HuH-7.5 (cell line): ENCODE measurements at places on chromosomes 12 and 14.

DNA sequence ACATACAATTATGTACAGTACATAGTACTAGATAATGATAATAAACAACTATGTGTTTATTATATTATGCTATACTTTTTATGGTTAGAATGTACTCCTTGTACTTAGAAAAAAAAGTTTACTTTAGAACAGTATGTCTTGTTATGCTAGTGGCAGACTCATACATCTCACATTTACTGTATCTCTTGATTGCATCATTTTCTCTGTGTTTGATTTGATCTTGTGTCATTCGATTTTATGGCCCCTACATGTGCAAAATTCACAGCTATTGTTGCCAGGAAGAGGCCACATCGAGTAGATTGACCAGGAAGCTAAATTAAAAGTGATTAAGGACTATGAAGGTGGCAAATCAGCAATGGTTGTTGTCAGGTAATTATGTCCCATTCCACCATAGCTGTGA, 153.0 kb downstream of the PCNX1 start:
- DNase-seq = no peak

DNA sequence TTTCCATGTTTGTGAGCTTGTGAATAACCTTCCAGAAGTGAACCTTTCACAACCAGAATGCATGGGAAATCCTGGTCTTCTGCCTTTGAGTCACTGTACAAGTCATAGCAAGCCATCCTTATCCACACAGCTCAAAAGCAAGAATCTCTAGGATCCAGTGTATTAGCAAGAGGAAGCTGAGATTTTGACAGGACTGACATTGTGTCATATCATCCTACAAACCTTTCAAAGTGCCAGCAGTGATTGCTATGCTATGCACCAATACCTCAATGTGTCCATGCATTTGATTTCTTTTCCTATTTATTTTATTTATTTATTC, 13.5 kb upstream of the NRDE2 start:
- DNase-seq = no peak

DNA sequence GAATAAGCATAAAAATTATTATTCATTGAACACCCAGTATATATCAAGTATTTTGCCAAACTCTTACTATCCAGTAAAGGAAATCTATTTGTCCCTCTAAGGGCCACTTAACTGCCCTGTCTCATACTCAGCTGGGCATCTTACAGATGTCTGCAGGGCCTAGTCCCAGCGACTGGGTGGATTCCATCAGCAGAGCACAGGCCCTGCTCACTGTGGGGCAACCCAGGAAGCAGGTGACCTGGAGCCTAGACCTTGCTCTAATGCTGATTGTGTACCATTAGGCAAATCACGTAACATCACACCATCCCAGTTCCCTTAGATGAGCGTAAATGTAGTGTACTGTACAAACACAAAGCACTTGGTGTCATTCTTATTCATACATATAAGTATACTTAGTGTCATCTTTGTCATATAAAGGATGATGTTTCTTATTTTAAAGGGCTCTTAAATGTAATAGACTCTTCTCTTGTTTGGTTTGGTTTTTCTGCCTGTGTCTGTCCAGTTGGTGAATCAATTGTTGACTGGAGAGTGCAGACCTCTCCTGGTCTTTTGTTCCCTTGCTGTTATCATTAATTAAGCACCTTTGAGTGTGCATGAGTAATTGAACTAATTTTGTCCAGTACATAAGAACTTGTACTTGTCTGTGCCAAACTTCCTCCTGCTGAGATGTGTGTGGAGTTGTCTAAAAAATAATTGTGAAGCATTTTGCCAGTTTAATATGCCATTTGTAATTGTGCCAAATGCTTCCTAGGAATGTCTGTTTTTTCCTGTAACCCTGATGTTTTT, 49.3 kb downstream of the RAB35 start:
- no peak for DNase-seq

DNA sequence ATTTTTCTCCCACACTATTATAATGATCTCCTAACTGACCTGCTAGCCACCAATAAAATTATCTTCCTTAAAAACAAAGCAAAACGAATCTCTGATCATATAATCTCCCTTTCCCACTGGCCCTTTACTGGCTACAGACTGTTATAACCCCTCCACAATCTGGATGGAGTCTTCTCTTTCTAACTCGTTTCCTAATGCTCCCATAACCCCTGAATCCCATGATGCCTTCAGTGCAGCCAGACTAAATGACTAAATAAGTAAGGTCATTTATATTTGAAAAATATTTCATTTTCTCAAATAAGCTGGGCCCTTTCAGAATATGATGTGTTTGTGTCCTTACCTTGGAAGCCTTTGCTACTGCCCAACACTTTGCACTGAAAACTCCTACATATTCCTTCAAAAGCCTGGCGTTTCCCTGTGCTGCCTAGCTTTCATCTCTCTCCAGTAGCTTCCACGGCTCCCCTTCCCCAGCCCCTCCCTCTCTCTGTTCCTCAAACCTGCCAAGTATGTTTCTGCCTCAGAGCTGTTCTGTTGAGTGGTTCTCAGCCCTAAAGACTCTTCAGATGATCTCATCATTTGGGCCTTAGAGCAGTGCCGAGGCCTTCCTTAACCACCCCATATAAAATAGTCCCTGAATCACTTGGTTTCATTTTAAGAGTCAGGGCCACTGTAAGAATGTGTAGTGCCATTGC, 91.7 kb downstream of the MYRFL start:
- DNase-seq = no peak

DNA sequence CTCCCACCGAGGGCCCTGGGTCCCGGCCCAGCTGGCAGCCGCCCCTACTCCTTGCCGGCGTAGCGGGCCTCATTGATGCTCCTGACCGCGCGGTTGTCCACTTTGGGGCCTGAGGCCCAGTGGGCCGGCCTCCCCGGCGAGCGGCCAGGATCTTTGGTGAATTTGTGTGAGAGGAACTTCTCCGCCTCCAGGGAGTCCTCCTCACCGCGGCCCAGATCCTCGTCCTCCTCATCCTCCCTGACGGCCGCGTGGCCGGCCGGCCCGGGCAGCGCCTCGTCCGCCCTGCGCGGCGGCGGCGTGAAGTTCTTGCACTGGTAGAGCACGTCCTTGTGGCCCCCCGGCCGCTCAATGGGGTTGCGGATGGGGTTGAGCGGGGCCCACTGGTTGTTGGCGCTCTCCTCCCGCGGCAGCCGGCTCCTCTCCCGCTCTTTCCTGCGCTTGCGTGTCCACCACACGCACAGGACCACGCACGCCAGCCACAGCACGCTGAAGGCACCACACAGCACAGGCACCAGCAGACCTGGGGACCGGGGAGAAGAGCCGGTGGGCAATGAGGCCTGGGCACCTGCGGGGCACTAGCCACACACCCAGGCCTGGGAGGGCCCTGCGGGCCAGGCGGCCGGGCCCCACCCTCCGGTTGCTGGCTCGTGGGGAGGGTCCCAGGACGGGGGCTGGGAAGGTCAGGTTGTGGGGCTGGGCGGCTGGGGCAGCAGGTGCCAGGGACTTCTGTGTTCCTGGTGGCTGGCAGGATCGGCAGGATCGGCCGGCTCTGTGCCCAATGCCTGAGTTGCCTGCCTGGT, 25.7 kb downstream of the JAG2 start:
- no peak for DNase-seq

- DNase-seq = no peak
Measured at GRCh38 chr12:9040484-9041186, 51.3 kb downstream of the KLRG1 start.

DNA sequence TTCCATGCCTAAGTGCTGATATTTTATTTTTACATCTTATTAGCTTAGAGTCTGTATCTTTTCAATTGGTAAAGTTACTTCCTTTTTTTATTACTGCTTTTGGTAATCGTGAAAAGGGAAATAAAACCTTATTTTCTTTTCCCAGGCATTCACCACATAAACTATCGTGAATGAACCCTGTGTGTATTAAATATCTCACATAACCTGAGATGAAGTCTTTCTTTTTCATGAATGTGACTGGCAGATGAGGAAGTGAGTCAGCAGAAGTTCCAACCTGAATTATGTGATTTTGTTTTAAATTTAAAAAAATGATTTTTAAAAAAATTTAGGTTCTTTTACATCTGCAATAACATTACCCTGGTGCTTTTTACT, 26.0 kb downstream of the MYBPC1 start:
- no peak for DNase-seq

- no peak for DNase-seq
Measured at GRCh38 chr12:9346866-9347327, 138.7 kb upstream of the PZP start.

DNA sequence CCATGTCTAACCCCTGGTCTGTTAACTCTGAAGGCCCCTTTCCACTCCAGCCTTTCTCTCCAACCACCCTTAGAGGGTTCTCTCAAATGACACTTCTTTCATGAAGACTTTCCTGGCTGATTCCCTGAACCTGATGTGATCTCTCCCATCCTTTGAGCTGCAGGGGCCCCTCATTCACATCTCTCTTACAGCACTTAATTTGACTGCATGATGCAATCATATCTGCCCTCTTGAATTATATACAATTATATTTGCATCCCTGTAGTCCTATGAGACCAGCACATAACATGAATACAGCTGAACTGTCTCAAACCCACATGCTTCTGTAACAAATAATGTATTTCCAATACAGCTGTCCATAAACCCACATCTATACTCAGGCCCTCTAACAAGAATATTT, 56.4 kb downstream of the PPP2R5E start:
- DNase-seq = no peak

GRCh38 chr14:106826833-106827369, 1300.5 kb downstream of the TMEM121 start:
- no peak for DNase-seq

DNA sequence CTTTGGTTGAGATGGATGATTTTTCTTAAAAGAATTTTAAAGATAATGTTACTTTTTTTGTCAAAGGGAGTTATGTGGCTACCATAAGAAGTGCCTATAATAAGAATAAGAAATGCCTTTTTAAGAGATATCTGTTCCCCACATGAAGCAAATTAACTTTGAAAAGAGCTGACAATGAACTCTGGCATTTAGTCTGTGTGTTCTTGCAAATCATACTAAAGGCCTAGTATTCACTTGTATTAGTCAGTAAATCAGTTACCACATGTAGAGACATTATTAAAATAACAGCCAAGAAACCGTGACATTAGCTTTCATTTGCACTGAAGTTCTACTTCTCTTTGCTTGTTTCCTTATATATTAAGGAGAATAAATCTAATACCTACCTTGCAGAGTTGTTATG, 296.3 kb downstream of the CCDC91 start:
- DNase-seq = no peak

GRCh38 chr14:105184461-105184860, 3.3 kb upstream of the NUDT14 start:
- DNase-seq = no peak

- peak; percentile 62 for DNase-seq
Measured at GRCh38 chr14:36647824-36648753, 13.6 kb upstream of the PAX9 start.

DNA sequence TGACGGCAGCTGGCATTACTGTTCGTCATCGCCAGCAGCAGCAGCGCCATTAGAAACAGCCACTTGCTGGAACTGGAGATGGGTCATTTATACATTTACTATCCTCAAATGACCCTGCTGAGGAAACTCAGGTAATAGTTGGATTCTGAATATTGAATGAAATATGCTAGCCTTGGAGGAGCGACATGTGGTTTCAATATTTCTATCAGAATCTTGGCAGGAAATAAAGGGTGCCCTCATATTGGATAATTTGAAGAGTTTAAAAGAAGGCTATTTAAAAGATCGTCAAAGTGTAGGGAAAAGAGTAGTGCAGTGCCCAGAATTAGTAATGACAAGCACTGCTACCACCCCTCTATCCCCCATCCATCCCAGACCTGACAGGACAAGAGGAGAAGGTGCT, 109.6 kb upstream of the CPM start:
- DNase-seq = no peak

DNA sequence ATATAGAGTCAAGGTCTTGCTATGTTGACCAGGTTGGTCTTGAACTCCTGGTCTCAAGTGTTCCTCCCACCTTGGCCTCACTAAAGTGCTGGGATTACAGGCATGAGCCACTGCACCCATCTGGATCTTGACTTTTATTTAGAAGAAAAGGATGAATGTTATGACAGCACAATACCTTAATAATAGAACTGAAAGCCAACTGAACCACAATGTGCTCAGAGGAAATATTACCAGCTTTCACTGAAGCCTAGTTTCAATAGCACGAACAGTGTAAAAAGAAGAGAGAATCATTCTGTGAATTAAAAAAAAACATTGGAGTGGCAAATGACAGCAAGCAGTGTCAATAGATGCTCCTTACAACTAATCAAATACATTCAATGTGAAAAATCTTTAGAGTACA, 239.2 kb upstream of the RMST start:
- DNase-seq = no peak

DNA sequence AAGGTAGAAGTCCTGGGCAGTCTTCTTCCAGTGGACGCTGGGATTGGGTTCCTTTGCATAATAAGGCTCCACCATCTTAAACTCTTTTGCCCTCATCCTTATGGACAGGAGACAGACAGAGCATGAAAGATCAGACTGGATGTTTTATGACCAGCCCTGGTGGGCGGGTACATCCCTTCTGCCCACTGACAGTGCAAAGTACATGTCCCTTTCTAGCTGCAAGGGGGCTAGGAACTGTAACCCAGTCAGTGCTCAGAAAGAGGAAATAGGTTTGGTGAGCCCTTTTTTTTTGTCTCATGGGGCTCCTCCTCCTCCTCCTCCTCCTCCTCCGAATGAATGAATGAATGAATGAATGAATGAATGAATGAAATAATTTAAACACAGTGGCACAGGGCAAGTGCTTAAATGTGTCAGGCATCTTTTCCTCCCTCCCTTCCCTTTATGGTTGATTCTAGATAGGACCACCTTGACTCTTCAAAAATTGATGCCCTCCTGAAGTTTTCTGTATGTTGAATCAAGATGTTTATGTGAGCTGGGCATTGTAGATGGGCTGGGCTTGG, 36.4 kb upstream of the HNF1A start:
- no peak for DNase-seq

DNA sequence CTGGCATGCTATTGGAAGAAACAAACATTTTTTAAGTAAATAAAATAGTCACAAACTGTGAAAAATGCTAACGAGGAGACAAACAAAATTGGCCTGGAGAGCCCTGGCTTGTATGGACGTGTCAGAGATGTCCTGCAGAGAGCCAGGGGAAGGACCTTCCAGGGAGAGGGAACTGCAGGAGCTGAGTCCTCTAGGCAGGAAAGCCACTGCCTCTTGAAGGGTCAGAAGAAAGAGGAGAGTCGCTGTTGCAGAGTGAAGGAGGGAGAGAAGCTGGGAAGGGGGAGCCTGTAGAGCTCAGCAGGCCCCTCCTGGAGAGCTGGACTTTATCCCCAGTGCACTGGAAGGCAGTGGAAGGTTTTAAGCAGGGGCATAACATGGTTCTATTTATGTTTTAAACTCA, 80.3 kb upstream of the PWP1 start:
- DNase-seq = no peak

DNA sequence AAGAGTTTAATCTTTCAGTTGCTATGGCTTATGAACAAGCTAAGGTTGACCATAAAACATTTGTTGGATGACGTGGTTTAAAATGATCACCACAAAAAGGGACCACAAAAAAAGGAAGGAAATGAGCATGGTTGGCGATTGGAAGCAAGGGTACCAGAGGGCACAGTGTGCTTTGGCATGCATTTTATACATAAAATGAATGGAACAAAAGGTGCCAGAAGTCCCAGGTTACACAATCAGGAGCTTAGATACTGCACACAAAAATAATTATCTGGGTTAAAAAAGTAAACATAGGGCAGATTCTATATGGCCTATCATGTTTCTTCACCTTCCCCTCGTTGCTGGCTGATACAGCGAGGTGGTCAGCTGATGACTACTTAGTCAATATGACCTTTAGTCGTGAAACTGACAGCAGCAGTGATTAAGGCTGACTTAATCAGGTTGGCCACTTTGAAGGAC, 50.7 kb downstream of the ZC3H14 start:
- DNase-seq = peak; percentile 19
